HFFc6 (cell line): ENCODE measurements at places on chromosomes 7 and 10.

DNA sequence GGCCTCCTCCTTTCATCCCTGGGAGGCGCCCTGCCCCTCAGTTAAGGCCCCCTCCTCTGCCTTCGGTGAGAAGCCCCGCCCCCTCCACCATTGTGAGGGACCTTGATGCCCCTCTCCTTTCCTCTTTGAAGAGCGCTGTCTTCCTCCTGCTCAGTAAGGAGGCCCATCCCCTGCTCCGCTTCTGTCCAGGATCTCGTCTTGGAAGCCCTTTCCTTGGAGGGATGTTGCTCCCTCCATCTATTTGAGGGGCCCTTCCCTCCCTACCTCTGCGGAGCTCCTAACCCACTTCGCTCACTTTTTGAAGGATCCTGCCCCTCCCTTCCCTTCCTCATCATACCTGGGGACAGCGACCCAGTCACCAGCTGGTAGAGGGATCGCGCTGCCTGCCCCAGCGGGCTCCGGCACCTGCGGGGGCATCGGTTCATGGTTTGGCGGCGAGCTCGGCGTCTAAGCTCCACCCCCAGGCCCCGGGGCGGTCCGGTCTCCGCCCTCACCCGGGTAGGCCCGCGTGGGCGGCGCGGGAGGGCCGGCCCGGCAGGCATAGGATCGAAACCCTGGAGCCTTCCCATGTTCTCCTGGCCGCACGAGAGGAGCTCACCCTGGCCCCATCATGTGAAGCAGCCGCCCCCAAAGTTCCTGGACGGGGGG lies 4.1 kb downstream of the KCNIP2 start:
- no peak for DNase-seq

GRCh38 chr10:110650265-110650668 lies 6.1 kb downstream of the RBM20 start:
- no peak for DNase-seq

- DNase-seq, result peak; percentile 42
Measured at GRCh38 chr10:69065406-69066361, 22.2 kb upstream of the SRGN start.

GRCh38 chr10:84267503-84268126 lies 22.8 kb downstream of the RGR start:
- DNase-seq, result peak; percentile 46

DNA sequence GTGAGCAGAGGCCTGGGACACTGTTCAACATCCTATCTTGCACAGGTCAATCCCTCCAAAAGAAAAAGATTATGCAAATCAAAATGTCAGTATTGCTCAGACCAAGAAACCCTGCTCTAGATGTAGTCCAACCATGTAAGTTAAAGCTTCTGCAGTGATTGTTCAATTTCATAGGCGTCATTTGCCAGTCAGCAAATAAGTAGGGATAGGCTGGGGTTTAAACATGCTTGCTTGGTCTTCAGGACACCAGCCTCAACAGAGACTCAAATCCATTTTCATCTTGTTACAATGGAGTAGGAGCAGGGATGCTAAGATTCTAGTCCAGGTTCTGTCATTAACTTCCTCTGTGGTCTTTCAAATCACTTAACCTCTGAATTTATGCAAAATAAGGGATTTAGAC lies 89.1 kb downstream of the NRP1 start:
- no peak for DNase-seq

- no peak for DNase-seq
Measured at GRCh38 chr10:4850397-4850796, 24.4 kb downstream of the AKR1E2 start.

GRCh38 chr7:140526214-140526613 lies 46.9 kb upstream of the MKRN1 start:
- DNase-seq, result no peak

DNA sequence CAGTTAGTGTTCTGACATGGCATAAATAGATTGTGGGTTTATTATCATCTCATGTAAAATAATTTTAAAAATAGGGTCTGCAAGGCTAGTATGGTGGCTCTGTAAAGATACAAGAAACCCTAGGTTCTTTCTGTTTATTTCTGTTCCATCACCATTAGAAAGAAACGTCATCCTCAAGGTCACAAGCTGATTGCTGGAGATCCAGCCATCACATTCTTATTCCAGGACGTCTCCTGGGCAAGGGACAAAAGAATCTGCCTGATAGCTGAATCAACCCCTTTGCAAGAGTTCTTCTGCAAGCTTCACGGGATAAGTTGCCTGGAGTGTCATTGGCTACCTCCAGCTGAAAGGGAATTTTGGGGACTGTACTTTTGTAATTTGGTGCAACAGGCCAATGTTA lies 184.4 kb downstream of the CAMK1D start:
- no peak for DNase-seq

GRCh38 chr10:121813211-121813815 lies 114.5 kb downstream of the ATE1 start:
- no peak for DNase-seq

DNA sequence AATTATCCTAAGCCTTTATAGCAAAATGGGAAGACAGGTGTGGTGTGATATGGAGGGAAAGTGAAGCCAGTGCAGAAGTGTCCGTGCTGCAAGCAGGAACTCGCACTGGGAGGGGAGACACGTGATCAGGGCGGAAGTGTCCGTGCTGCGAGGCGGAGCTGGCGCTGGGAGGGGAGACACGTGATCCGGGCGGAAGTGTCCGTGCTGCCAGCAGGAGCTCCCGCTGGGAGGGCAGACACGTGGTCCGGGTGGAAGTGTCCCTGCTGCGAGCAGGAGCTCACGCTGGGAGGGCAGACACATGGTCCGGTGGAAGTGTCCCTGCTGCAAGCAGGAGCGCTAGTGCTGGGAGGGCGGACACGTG lies 40.5 kb upstream of the PRKAR1B start:
- DNase-seq, result no peak

DNA sequence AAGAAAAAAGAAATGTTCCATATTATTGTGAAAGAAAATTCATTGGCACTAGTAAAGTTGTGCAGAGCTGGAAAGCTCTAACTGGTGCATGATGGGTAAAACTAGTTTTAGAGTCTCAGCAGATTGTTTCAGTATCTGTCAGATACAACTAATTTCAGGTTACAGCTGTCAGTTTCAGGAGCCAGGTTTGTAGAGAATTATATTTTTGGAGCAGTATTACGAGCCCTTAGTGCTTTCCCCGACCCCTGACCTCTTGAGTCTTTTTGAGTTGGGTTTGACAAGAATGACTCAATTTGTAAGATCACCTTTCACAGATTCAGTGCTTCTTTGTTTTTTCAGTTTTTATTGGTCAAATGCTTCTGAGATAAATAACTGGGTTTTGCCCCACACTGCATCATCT lies 366.4 kb upstream of the PLXDC2 start:
- no peak for DNase-seq

DNA sequence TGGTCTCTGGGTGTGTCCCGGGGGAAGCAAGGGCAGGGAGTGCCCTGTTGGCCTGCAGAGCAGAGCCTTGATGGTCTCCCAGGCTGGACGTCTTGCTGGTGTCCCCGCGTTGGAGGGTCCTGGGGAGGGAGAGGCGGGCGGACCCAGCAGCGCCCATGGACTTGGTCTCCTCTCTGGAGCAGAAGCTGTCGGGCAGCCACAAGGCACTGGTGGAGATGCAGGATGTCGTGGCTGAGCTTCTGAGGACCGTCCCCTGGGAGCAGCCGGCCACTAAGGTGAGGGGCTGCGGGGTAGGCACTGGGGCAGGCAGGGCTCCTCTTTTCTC lies 20.9 kb downstream of the TTYH3 start:
- DNase-seq, result no peak

DNA sequence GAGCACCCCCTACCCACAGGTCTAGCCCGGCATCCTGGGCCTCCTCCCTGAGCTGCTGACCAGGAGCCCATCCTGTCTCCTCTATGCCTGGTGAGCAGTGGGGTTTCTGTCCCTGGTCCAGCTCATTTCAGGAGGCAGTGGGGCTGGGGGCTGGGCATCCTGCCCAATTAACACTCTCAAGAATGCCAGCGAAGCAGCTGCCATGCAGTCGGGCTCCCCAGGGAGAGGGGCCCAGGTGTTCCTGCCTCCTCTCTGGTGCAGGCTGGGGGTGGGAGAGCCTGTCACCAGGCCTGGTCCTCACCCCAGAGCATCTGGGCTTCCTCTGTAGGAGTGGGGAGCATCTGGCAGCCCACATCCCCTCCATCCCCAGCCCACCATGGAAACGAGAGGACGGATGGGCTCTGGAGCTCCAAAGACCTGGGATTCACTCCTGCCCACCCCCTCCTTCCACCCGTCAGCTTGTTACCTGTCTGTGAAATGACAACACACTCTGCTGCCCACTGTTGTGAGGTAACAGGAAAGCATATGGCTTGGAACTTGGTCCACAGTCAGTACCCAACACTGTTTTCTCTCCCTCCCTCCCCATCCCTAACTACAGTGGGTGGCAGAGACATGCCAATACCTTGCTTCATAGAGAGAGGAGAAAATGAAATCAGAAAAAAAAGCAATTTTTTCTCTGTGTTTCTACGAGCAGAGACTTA lies 69.1 kb downstream of the SLIT1 start:
- no peak for DNase-seq

GRCh38 chr10:35705671-35706070 lies 63.6 kb upstream of the FZD8 start:
- no peak for DNase-seq

GRCh38 chr10:102801496-102801895 lies 35.7 kb downstream of the CYP17A1 start:
- no peak for DNase-seq

DNA sequence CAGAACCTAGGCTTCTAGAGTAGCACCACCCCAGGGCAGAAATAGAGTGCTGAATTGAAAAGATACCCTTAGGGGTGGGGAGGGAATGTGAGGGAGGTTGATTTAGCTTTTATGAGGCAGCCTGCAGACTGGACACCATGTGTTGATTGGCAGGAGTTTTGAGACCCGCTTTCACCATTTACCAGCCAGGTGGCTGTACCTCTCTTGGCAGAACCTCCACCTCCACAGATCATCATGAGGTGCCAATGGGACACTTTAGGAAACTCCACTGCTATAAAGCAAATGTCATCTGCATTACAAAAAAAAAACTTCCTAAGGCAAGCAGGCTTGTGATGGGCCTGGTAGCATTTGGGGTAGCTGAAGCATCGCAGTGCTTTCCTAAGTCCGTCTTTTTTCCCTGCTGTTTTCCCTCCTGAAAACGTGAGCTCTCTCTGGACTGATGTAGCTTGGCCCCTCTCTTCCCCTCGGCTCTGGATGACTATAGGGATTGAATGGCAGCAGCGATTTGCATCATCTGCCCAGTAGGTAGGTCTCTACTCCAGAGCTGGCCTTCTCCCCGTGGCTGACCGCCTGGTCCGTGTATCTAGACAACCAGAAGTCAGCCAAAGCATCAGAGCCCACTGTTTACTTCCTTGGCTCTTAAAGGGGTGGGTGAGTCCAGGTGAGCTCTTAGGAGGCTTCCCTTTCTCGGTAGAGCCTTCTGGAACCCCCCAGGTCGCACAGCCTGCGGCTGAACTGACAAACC lies 1.3 kb downstream of the PCBD1 start:
- no peak for DNase-seq

DNA sequence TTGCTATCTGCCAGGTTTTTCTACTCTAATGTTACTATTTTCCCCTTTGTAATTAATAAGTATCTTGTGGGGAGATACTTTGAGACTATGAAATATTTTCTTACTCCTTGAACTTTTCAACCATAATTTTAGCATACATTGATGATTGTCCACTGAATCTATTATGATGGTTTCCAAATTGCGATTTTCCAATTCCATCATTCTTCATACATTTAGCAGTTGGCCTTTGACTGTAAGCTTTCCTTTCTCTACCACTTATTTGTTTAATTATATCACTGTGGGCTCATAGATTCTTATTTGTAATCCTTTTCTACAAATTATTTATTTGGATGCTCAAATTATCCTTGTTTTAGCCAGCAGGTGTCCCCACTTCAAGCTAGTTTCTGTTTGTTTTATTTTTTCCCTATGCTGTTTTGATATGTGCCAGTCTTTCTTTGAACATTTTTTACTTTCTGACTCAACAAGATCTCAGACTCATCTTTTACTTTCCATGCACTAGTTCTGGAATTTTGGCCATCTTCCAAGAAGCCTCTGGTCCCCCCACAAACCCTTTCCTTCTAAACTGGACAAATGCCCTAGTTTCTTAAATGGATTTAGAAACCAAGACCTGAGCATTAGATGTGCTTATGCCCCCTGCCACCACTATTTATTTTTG lies 11.4 kb upstream of the MRPS16 start:
- peak; percentile 37 for DNase-seq

DNA sequence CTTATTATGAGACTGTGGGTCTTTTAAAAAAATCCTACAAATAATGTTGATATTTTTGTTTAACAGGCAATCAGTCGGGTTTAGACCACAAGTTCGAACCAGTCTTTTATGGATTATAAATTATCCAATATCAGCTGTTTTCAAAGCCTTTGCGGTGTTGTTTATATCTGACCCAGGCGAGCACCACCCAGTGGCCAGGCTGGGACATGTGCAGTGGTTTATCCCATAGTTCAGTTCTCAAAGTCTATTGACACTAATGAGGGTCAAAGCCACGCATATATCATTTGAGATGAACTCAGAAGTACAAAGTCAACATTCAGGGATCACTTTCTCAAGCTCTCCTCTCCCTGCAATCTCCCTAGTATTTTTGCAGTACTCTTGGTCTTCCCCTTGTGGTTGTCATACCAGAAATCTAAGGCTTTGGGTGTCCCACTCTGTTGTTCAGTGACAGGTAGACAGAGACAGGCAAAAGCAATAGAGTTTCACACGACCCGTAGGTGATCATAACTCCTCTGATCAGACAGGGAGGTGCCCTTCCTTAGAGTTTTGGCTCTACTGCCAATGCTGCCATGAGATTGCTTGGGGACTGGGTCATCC lies 117.4 kb upstream of the POM121L12 start:
- DNase-seq, result no peak

DNA sequence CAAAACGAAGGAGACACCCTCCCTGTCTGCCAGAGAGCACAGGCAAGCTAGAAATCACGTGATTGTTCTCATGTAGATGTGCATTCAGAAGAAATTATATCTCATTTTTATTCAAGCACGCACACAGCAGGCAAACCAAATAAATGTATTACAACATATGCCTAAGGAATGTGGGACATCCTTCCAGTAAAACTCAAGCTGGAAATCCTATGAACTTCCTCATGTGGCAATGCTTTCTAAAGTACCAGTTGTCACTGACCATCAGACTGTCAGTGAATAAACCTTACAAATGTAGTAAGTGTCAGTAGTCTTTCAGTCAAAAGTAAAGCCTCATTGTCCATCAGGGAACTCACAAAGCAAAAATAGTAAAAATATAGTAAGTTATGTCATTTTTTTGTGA lies 350.1 kb upstream of the POM121L12 start:
- no peak for DNase-seq

GRCh38 chr10:81479316-81479715 lies 395.7 kb upstream of the NRG3 start:
- DNase-seq, result no peak

DNA sequence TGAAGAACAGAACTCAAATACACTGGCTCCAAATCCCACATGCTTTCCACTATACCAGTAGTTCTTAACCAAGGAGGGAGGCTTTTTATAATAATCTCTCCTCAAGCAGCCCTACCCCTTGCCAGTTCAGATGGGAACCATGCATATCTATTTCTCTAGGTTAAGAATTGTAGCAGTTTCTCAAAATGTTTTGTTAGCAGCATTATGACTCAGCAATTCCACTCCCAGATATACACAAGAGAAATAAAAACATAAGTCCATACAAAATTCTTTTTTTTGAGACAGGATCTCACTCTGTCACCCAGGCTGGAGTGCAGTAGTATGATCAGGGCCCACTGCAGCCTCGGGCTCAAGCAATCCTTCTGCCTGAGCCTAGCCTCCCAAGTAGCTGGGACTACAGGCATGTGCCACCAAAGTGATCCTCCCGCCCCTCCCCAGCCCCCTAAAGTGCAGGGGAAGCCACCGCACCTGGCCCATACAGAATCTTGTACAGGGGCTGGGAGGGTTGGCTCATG lies 18.1 kb downstream of the YWHAG start:
- DNase-seq, result peak; percentile 78
